Stimulated activated CD8-positive, alpha-beta memory T cell treated with anti-CD3 and anti-CD28 coated beads, Interleukin-4, amount 100 ng/mL, for 24 hours (primary cell): ENCODE measurements at places on chromosomes 12 and 14.

GRCh38 chr14:33915682-33916081 is 35.2 kb downstream of the EGLN3 start:
- no peak for DNase-seq

DNA sequence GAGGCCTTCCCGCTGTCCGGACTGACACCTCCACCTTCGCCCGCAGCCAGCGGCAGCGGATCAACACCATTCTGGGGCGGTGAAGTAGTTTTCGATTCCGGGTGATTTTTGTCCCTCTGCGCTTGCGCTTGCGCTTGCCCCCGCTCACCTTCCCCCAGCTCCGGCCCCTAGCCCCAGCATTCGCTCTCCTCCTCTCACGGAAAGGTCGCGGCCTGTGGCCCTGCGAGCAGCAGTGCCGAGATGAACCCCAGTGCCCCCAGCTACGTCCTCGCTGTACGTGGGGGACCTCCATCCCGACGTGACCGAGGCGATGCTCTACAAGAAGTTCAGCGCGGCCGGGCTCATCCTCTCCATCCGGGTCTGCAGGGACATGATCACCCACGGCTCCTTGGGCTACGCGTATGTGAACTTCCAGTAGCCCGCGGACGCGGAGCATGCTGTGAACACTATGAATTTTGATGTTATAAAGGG is 22.7 kb upstream of the SRGAP1 start:
- DNase-seq, result no peak

- DNase-seq, result peak; percentile 79
Observed at GRCh38 chr14:23302290-23303225, at the start of gene PPP1R3E. Gene PPP1R3E, minus strand, starts transcription at chr14:23302859. Its CDS starts 283 bp downstream, at chr14:23302576.

DNA sequence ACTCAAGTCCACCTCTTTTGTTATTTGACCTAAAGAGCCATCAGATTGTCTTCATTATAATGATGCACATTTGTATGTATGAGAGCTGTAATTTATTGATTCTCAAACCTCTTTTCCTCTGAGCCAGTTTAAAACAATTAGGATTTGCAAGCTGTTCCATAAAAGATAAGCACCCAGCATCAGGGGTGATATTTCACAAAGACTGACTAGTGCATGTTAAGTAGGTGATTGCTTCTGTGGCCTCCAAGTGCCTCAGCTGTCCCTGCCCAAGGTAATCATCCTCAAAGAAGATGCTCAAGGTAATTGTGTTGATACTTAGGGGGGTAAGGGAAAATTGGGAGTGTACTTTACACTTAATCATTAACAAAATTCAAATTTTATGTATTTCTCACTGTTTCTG is 18.2 kb downstream of the CEP128 start:
- DNase-seq, result no peak
